ENCODE measurements at places on chromosomes 7 and 10. TPM values are rescaled to one million over a fixed set of nuclear protein-coding genes. Genes with fewer than 3 reads are reported as not detected.

The BUD23 gene
- 50.6 TPM for total RNA-seq

The KCNMA1 gene
- total RNA-seq: 5.1 TPM

The LRRD1 gene
- 0.59 TPM for total RNA-seq

The CCDC6 gene
- 27.7 TPM for total RNA-seq

Data from endothelial cell (in vitro differentiated cells).